ENCODE measurements at places on chromosomes 2 and 18.

DNA sequence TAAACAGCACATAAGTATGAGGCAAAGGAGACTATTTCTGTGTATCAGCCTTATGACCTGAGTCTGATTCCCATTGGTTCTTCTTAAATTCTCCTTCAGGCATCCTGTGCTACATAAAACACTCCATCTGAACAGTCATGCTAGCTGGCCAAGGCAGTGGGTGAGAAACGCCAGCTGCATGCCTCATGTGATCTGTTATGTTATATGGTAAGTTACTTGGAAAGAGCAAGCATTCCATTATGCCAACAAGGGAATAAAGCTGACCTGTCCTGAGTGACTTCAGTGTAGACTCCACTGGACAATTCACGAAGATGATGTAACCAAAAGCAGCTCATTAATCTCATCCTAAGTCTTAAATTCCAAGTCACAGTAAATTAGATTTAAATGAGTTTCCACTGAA lies 216.5 kb upstream of the FN1 start:
- DNase-seq: peak; percentile 77

DNA sequence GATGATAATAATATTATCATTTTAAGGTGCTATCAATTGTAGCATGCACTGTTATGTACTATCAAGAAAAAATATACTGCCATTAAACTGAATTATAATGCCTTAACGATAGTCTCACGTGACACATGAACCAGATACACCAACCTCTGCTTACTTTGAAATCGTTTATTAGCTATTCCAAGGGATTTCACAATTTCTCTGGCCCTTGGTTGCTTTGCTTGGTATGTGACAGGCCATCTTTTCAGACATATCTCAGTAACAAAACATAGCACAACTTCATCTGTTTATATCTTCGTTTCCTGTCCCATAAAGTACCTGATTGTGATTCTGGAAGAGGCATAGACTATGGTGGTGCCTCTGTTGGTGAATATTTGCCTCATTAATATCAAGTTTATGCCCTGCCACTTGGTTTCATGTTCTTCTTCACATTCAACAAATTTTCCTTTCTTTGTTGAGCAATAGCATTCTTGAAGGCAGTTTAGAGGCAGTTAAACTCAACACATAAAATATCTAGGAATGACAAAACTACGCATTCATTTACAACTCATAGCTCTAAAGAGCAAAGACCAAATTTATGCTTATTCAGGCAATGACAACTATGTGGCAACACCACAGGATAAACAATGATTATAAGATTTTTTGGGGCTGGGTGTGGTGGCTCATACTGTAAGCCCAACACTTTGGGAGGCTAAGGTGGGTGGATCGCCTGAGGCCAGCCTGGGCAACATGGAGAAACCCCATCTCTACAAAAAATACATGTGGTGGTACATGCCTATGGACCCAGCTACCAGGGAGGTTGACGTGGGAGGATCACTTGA lies 84.3 kb downstream of the MCFD2 start:
- peak; percentile 69 for DNase-seq

DNA sequence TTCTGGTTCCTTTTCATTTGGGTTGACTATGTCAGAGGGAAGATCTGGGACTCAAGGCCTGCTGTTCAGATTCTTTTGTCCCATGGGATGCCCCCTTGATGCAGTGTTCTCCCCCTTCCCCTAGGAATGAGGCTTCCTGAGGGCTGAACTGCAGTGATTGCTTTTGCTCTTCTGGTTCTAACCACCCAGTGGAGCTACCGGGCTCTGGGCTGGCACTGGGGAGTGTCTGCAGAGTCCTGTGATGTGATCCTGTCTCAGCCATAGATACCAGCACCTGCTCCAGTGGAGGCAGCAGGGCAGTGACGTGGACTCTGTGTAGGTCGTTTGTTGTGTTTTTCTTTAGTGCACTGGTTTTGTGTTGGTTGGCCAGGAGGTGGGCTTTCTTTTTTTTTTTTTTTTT lies 32.1 kb upstream of the RHOB start:
- no peak for DNase-seq

GRCh38 chr2:215716956-215717355 lies 281.1 kb upstream of the FN1 start:
- DNase-seq: no peak

DNA sequence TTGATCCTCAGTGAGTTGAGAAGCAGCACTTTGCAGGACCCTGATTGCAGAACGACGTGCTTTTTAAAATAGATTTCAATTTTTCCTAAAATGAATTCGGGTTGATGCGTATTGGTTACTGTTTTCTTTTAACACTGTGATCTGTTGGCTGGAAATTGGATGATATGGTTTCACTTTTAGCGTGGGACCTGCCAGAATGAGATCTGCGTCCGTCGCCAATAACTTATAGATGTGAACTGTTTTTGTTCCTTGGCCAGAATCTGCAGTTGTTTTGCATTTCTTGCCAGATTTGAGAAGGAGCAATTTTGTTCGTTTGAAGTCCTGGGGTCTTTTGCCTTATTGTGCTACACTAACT lies 703 bp downstream of the UGGT1 start:
- DNase-seq: peak; percentile 2

DNA sequence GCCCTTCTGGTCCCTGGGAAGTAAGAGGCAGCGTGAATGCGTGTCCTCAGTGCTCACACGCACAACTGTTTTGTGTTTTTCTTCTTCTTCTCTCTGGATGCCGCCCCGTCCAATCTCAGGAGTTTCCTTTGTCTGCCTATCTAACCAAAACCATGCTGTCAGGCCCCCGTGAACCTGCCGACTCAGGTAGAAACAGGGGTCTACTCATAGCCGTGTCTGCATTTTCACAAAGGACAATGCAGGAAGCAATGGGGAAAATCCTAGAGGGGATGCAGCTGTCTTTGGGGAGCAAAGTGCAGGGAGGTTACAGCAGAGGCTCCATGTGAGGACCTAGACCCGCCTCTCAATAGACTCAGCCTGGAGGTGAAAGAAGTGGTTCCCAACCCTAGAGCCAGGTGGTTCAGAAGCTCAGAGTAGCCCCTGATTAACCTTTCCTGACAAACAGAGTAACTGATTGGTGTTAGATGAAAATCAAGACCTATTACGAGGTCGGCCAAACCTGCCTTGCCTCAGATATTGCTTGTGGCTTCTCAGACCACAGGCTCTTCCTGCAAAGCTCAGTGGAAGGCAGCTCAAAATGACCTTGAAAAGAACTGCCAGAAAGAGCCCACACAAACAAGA lies 49.3 kb downstream of the CD226 start:
- DNase-seq: no peak

- DNase-seq: peak; percentile 13
Measured at GRCh38 chr2:58569475-58570185, 328.5 kb upstream of the FANCL start.

- DNase-seq: no peak
Measured at GRCh38 chr18:48782381-48782861, 168.3 kb downstream of the SMAD7 start.

- DNase-seq: no peak
Measured at GRCh38 chr2:86239326-86239725, 40.1 kb downstream of the MRPL35 start.

GRCh38 chr2:26255759-26256384 lies 11.1 kb downstream of the HADHB start:
- no peak for DNase-seq

DNA sequence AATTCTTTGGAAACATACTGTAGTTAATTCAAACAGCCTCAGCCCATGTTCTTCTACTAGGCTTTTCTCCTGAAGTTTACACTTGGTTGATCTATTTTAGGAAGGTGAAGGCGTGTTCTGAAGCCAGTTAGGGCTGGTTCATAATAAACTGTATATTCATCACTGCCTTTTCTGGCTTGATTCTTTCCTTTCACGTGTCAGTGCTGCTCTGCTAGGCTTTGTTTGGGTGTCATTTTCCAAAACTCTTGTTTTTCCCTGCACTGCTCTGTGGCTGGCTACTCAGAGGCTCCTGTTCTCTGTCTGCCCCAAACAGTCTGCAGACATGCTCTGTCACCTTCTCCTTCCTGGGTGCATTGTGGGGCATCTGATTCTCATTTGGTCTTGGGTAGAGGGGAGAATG lies 136.1 kb downstream of the PARD3B start:
- no peak for DNase-seq

GRCh38 chr2:85468704-85469349 lies 50.3 kb downstream of the SH2D6 start:
- DNase-seq: peak; percentile 51

DNA sequence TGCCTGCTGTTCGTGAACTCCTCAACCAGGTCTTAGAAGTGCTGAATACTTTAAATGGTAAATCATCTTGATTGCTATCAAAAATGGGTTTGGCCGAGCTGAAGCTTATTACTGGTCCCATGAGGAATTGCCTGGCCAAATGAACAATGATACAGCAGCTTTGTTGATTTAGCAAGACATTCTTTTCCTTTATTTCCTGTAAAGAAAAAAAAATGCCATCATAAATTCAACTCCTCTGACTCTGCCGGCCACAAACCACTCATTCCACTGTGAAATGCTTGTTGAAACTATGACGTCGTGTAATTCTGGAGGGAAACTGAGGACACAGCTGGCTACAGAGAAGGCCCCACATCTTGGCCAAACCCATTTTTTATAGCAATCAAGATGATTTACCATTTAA lies 74.2 kb upstream of the ID2 start:
- DNase-seq: peak; percentile 92

- DNase-seq: peak; percentile 3
Measured at GRCh38 chr18:75111760-75112159, 97.2 kb downstream of the PTGR3 start.

DNA sequence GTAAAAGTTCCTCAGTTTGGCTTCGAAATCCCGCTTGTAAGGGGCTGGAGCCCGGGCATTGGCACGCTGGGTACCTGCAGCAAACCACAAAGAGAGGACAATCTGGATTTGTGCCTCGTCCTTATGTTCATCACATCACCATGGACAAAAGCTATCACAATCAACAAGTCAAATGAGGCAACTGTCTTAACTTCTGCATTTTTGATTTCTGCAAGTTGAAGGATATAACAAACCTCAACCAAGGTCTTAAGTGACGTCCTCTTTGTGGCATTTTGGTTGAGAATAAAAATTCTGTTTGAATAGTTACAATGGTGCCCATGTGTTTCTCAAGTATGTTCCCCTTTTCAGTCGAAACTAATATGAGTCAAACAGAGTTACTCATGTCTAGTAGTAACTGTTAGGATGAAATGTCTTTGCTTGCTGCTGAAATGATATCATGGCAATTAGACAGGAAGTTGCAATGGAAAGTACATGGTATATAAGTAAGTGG lies 70.8 kb upstream of the STK17B start:
- DNase-seq: peak; percentile 33

GRCh38 chr2:111216811-111217652 lies 96.3 kb downstream of the BCL2L11 start:
- no peak for DNase-seq

DNA sequence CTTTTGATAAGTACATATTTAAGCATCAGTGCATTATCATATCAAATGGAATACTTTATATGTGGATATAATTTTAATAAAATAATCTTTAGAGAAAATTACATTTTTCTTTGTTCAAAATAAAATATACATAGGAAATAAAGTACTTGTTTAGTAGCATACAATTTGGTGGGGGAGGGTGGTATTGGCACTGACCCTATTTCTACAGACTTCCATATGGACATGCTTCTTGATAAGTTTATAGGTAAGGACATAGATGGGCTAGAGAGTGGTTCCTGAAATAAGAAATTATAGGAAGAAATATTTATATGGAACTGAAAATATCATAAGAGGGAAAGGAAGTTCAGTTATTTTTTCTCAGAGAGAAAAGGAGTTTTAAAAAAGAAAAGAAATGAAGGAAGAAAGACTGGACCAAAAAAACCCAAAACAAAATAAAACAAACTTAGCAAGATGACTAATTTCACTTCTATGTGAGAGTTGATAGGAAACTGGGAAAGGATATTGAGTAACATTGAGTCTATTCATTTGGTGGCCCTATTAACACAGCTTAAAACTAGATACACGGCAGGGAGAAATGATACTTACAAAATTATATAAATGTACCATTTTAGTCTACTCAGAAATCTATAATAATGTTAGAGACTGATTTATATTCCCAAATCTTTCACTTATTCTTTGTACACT lies 505.9 kb downstream of the ERBB4 start:
- peak; percentile 25 for DNase-seq

DNA sequence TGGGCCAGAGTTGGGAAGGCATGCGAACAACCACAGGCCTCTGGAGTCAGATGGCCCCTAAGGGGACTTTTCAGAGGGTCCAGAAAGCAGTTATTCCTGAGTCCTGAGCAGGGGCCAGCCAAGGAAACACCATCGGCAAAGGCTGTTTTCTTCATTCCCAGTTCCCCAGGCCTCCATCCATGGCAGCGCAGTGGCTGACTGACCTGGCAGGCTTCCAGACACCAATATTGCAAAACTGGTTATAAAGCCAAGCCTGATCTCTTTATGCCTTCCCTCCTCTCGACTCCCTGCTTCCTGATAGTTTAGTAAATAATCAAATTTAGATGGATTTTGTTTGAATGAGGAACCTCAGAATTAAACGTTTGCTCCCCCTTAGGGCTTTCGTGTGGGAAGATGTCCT lies 133.4 kb upstream of the ITGA6 start:
- DNase-seq: peak; percentile 43

- peak; percentile 45 for DNase-seq
Measured at GRCh38 chr18:76801567-76802505, 20.5 kb upstream of the ZNF236 start.

DNA sequence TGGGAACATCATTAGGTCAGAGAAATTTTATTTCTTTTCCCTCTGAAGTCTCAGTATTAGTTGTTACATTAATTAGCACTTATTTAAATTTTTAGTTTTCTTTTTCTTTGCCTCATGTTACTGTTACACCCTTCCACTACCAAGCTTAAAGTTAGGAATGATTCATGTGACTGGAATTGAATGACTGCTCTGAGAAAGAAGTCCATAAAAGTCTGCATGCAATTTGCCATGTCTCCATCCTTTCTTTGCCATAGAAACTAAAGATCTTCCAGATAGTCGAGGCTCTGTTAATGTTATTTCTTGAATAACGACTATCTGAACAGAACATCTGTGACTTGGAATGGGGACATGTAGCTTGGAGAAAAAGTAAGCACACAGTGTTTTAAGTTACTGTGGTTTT lies 1269.8 kb upstream of the PIK3C3 start:
- no peak for DNase-seq

- no peak for DNase-seq
Measured at GRCh38 chr2:122758967-122759366, 1003.5 kb downstream of the TSN start.

DNA sequence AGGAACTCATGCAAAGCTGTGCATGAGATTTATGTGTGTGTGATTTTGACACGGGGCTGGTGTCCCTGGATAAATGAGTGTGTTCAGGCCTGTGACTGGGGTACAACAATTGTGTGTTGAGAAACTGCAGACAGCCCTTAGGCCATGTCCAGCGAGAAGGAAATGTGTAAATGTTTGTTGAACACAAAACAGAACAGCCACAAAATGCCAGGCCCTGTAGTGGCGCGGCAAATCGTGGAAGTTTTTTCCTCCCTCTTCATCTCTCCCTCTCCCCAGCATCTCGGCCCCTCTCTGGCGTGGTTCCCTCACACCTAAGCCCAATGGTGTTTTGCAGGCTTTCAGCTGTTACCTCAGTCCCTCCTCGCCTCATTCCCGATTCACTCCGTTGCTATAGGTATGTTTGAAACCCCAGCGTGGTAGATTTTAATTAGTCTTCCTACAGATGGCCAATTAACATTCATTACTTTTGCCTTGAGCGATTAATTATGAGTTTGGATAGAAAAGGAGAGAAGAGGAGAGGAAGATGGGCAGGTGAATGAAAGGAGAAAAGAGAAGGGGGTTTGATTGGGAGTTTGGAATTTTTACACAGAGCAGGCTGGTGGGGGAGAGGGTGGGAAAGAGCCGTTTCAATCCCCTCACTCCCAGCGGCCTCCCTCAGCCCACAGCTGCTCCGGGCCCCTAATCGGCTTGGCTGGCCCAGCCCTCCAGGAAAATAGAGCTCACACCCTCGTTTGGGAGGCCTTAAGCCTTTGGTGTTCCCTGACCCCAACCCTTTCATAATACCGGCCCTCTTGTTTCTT lies 10.8 kb downstream of the SPR start:
- no peak for DNase-seq
